ENCODE measurements at places on chromosomes 2 and 18. TPM values are rescaled to one million over a fixed set of nuclear protein-coding genes. Genes with fewer than 3 reads are reported as not detected.

DNA sequence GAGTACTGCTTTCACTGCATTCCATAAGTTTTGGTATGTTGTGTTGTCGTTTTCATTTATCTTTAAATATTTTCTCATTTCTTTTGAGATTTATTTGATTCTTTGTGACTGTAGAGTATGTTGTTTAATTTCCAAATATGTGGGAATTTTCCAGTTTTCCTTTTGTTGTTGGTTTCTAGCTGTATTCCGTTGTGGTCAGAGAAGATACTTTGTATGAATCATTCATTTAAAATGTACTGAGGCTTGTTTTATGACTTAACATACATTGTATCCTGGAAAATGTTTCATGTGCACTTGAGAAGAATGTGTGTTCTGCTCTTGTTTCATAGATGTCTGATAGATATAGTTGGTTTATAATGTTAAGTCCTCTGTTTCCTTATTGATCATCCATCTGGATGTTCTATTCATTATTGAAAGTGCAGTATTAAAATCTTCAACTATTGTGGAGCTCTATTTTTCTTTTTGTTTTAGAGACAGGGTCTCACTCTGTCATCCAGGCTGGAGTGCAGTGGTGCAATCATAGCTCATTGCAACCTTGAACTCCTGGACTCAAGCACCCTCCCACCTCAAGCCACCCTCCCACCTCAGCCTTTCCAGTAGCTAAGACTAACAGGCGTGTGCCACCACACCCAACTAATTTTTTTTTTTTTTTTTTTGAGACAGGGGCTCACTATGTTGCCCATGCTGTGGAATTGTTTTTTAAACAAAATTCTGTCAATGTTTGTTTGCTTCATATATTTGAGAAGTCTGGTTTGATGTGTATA is 96.8 kb downstream of the TAF4B start:
- H3K4me3 ChIP-seq = no peak overlapping the region
- DNase-seq = no peak
- H3K27me3 ChIP-seq = no peaks in the 10 kb centered on the region
- H3K4me1 ChIP-seq = no peaks in the 10 kb centered on the region
- H3K36me3 ChIP-seq = peaks cover 18% of the 10 kb centered on the region

GRCh38 chr18:51108330-51108729 is 78.3 kb downstream of the SMAD4 start:
- peaks cover 20% of the 10 kb centered on the region for H3K36me3 ChIP-seq
- H3K27me3 ChIP-seq = peaks cover 2% of the 10 kb centered on the region
- no peak overlapping the region for H3K4me3 ChIP-seq
- no peaks in the 10 kb centered on the region for H3K4me1 ChIP-seq
- H3K27ac ChIP-seq = no peak overlapping the region

GRCh38 chr2:223971-224760 is 39.7 kb downstream of the SH3YL1 start:
- no peak overlapping the region for H3K4me3 ChIP-seq
- H3K27me3 ChIP-seq = no peaks in the 10 kb centered on the region
- DNase-seq = no peak
- peaks cover 26% of the 10 kb centered on the region for H3K36me3 ChIP-seq
- no peak overlapping the region for H3K27ac ChIP-seq

GRCh38 chr2:197946562-197946961 is 142.2 kb downstream of the PLCL1 start:
- no peak for DNase-seq
- H3K4me3 ChIP-seq = no peak overlapping the region
- no peak overlapping the region for H3K27ac ChIP-seq
- H3K4me1 ChIP-seq = peaks cover 32% of the 10 kb centered on the region
- no peaks in the 10 kb centered on the region for H3K27me3 ChIP-seq

GRCh38 chr2:214169736-214170135 is 241.1 kb upstream of the VWC2L start:
- no peak for DNase-seq
- H3K27ac ChIP-seq = no peak overlapping the region
- no peaks in the 10 kb centered on the region for H3K36me3 ChIP-seq
- H3K4me3 ChIP-seq = no peak overlapping the region
- no peaks in the 10 kb centered on the region for H3K27me3 ChIP-seq
- peaks cover 5% of the 10 kb centered on the region for H3K4me1 ChIP-seq

- no peak overlapping the region for H3K4me3 ChIP-seq
- no peaks in the 10 kb centered on the region for H3K27me3 ChIP-seq
These were observed 590.2 kb downstream of the EPHA4 start for GRCh38 chr2:220981926-220982325.

- no peak overlapping the region for H3K4me3 ChIP-seq
- DNase-seq = no peak
- no peaks in the 10 kb centered on the region for H3K36me3 ChIP-seq
- no peak overlapping the region for H3K27ac ChIP-seq
- H3K4me1 ChIP-seq = peaks cover 8% of the 10 kb centered on the region
- no peaks in the 10 kb centered on the region for H3K27me3 ChIP-seq
These were observed 23.4 kb upstream of the TMEM37 start for GRCh38 chr2:119408221-119408619.

DNA sequence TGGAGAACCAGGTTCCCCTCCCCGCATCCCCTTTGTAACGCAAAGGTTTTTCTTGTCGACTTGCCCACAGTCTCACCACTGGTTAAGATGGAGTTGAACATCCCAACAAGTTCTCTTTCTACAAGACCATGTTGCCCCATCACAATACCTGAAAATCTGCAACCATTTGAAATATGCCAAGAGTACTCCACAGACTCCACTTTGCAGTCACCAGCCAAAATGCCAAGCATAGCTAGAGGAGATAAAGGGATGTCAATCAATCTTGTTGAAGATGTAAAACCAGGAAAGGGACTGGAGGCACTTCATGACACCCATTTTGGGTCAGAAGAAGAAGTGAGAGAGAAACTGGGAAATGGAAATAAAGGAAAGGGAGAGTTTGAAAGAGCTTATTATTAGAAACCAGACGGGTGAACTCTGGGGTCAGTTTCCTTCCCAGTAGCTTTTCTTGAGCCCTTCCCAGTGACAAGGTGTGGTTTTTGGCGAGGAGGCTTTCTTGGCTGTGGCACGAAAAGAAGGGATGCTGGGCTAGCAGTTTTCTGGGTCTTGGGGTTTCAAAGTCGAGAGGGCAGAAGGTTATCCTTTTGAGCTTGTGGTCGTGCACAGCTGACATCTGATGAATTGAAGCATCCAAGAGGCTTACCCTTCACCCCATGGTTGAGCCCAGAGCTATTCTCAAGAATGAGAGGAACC is 79.3 kb downstream of the ACAA2 start:
- no peak overlapping the region for H3K27ac ChIP-seq
- DNase-seq = no peak
- H3K4me1 ChIP-seq = peaks cover 24% of the 10 kb centered on the region
- no peak overlapping the region for H3K4me3 ChIP-seq
- H3K36me3 ChIP-seq = no peaks in the 10 kb centered on the region

GPR75 gene
- 2.8 TPM for total RNA-seq

IL36G gene
- total RNA-seq = 0.32 TPM

PLGLB2 gene
- 0.15 TPM for total RNA-seq

CRYGC gene
- not detected for total RNA-seq

PRSS56 gene
- total RNA-seq = not detected

RGPD3 gene
- total RNA-seq = 0.11 TPM

IKZF2 gene
- 4.2 TPM for total RNA-seq

Data from WTC11 (cell line).